DMS 273 treated with DMSO at 0.1 percent for 48 hours (cell line): ENCODE measurements at places on chromosomes 2 and 18.

GRCh38 chr18:61635901-61636528 lies 256.8 kb downstream of the RNF152 start:
- peak; percentile 86 for DNase-seq

GRCh38 chr2:727071-727470 lies 49.9 kb upstream of the TMEM18 start:
- DNase-seq = no peak

DNA sequence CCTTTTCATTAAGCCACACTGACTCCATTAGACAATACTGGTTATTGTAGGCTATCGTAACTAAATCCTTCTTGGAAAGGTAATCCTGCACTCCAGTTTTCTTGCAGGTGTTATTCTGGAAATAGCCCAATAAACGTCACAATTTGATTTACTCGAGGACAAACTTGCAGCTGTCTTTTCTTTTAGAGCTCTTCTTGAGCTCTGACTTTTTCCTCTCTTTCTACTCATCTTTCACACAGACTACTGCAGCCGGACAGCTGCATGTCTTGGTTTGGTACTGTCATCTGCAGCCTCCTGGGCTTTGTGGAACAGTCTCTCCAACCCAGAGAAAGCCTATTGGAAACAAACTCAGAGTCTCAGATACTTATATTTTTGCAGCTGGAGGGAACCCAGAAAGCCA lies 23.0 kb upstream of the MSGN1 start:
- no peak for DNase-seq

DNA sequence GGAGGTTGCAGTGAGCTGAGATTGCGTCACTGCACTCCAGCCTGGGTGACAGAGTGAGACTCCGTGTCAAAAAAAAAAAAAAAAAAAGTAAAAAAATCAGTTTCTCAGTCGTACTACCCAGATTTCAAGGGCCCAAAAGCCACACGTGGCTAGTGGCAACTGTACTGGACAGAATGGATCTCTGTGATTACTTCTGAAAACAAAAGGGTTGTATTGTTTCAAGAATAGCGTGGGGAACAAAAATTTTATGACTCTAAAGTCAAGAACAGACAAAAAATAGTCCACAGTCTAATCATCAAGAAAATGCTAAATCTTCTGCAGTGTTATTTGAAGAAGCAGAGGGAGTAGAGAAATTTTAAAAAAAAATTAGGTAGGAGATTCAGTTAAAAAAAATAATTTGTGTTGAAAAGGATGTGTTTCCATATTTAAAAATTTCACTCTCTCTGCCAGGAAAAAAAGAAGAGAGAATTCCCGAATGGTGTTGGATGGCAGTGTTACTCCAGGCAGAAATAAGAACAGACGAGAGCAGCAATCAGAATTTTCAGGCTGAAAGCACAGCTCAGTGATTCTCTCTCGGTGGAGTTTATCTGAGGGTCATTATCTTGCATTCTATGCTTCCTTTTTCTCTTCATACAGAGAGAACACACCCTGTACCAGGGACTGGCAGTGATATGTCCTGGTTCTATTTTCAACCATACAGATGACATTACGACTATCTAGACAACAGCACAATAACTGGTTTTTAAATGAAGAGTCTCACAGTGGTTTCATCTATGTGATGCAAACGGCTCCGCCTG lies 61.8 kb downstream of the CABYR start:
- DNase-seq = no peak

GRCh38 chr2:23596316-23596885 lies 211.4 kb downstream of the KLHL29 start:
- DNase-seq = no peak

DNA sequence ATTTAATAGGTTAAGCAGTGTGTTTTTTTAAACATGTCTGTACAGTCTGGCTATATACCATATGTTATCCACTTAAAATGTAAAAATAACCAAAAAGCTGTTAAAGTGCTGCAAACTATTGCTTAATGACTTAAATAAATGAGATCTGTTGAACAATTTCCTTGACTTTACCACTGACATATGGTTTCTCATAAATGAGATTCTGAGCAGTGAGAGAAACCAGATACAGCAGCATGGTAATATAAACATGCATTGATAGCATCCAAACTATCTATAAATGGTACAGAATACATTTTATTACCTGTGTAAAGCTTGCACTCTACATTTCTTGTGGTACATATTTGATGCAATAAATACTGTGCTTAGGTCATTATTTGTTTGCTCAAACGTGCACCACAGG lies 36.3 kb upstream of the TTC21B start:
- no peak for DNase-seq

DNA sequence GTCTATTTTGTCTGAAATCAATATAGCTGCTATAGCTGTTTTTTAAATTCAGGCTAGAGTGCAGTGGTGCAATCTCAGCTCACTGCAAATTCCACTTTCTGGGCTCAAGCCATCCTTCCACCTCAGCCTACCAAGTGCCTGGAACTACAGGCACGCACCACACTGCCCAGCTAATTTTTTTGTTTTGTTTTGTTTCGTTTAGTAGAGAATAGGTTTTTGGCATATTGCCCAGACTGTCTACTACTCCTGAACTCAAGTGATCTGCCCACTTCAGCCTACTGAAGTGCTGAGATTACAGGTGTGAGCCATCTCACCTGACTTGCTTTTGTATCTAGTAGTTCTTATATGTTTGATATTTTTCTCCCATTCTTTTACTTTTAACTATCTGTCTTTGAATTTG lies 259.7 kb downstream of the CDH19 start:
- no peak for DNase-seq

GRCh38 chr2:46679761-46680160 lies 200.4 kb downstream of the TMEM247 start:
- DNase-seq = no peak

DNA sequence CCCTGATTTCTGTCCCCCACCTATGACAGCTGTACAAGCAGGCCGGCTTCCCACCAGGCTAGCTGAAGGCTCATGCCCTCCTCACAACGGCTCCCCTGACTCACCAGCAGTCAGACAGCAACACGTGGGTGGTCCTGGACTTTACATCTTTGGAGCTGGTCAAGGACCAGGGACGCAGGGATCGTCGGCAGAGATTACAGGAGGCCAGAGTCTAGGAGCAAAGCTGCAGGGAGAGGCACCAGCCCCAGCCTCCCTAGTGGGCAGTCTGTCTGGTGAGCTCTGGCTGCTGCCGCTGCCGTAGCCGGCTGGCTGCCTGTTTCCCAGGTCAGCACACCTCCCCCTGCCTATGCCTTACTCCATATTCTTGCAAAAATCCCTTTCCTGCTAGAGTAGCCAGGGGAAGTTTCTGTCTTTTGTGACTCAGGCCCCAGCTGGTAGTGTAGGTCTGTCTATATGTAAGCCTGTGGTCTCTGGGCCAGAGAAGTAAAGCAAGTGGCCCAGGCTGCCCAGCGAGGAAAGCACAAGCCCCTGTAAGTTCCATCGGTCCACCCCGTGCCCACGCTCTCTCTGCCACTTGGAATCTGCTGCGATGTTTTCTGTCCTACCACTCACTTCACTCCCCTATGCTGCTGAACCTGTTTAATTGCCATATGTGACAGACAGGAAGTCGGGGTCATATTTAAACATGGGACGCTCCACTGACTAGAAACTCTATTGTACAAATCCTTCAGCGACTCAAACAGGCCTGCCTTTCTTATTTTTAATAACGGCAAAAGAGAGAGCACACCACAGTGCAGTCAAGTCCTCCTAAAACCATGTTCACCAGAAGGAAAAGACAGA lies 2.4 kb upstream of the ARHGEF4 start:
- no peak for DNase-seq

DNA sequence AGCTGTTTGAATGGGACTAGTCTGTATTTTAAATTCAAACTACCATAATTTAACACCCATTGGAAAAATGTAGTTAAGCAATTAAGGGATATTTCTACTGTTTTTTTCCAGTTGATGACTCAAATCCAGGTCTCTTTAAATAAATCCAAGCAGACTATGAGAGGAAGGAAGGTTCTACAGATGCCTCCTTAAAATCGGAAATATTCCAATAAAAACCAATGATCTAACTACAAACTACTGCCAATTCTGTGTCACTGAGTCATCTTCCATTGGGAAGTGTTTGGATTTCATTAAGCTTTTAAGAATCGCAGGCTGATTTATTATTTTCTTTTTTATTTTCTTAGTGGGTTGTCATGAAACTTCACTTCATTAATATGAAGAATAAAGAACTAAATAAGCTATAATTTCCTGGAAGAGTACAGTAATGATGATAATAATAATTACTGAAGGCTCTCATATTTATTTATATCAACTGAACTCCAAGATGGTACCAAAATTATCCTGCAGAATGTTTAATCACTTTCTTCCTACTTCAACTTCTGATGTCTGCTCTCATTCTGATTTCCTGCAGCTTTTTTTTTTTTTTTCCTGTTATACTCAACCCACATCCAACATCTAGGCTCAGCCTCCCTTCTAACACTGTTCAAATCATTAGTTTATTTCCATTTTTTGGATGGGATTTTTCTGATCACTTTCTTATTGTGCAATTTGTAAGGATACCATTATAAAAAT lies 166.3 kb upstream of the FN1 start:
- no peak for DNase-seq

- DNase-seq = no peak
Measured at GRCh38 chr18:43525169-43525568, 247.9 kb upstream of the SYT4 start.

DNA sequence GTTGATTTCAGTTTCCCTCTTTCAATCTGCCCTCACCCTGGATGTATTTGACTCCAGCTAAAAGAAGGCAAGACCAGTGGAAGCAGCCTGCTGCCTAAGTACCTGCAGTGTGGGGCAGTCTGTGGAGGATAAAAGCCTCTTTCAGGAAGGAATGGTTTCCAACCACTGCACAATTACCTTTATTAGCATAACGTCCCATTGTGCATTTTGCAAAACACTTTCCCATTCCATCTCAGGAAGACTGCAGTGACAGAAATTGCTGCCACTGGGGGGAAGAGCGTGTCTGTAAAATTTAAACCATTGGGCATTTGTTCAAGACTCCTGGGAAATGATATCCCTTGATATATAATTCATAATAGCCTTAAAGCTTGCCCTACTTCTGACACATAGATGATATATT lies 26.2 kb downstream of the CYRIA start:
- DNase-seq = no peak

GRCh38 chr2:218885981-218886947 lies 5.6 kb downstream of the WNT10A start:
- peak; percentile 88 for DNase-seq

DNA sequence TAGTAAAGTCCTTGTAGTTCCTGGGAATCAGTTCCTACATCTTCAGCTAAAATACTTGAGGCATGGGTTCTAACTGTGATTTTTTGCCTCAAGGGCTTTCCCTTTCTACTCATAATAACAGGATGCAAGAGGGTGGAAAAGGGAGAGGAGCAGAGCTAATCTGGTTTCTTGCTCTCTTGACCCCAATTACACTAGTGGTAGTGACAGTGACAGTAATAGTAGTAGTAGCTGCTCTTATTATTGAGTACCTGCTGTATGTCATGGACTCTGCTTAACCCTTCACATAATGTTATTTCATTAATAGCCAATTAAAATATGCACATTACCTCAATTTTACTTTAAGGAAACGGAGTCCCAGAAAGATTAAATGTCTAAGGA lies 214.8 kb upstream of the HNRNPA3 start:
- no peak for DNase-seq

- DNase-seq = no peak
Measured at GRCh38 chr2:28250006-28250405, 142.7 kb upstream of the FOSL2 start.

GRCh38 chr2:46512185-46512584 lies 32.8 kb downstream of the TMEM247 start:
- DNase-seq = no peak

GRCh38 chr2:103123516-103123915 lies 361.7 kb downstream of the TMEM182 start:
- DNase-seq = no peak

DNA sequence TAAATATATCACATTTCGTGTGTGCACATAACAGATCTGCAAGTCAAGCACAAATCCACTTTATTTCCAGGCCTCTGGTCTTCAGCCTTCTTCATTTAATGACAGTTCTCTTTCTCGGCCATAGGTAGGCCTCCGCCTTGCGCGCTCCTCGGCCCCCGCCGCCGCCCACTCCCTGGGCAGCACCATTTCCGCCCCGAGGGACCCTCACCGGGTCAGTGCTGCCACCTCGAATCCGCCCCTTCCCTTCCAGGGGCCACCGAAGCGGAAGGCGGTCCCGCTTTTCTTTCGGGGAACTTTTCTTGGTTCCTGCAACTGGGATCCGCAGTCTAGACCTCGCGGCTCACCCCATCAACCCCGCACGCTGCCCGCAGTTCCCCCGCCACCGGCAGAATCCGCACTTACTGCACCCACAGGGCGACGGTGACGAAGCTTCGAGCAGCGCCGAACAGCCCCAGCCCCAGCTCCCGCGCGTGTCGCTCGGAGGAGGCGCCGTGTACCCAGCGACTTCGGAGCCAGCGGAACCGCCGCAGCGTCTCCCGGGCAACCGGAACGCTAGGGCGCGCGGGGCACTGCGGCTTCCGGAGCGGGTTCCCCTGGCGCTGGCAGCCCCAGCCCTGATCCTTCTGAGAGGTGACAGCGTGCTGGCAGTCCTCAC lies at the start of gene CDKL4:
TSS of gene CDKL4 (minus strand) at position 502 of the 655 bp plus-strand sequence.
- DNase-seq = no peak

GRCh38 chr2:120883607-120884440 lies 148.2 kb downstream of the GLI2 start:
- no peak for DNase-seq

DNA sequence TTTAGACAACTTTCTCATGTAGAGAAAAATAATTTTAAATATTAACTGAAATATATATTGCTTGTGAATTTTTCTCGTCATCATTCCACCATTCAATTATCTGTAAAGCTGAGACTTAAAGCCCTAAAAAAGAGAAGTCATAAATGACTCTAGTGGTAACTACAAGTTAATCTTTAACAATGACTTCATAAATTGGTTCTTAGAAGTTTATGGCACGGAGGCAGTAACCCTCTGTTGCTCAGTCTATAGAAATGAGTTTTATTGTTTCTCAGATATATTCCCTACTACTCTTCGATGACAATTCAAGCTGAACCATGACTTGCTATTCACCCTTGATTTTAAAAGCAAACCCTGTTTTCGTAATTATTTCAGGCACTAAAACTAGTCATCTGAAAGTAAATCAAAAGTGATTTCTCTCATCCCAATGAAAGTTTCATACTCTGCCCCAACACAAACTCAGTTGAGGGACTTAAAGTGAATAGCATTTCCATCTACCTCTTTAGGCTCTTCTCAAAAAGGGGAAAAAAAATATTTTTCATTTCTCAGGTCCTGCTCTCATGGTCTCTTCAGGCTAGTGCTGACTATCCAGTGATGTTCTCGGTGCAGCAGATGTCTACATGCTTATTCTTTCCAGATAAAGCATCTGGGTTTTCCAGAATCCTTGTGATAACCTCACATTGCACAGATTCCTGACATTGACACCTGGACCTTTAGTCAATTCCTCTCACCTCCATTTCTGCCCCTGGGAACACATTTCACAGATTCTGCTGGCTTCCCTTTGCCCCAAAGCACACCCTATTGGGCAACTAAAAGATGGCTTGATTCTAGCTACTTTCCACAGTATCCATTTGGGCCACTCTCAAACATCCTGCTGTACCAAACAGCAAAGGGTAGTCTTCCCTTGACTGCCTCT lies 207.8 kb upstream of the LRATD1 start:
- DNase-seq = no peak

- DNase-seq = no peak
Measured at GRCh38 chr2:17299891-17300540, 218.2 kb downstream of the RAD51AP2 start.

GRCh38 chr2:121502246-121502645 lies 28.4 kb upstream of the RNU4ATAC start:
- no peak for DNase-seq

GRCh38 chr2:212682937-212683336 lies 144.3 kb upstream of the ERBB4 start:
- DNase-seq = no peak

GRCh38 chr2:206572725-206573124 lies 69.6 kb upstream of the FAM237A start:
- DNase-seq = no peak
